ENCODE measurements at places on chromosomes 6 and 20. TPM values are rescaled to one million over a fixed set of nuclear protein-coding genes. Genes with fewer than 3 reads are reported as not detected.

- no peak for DNase-seq
- H3K27me3 ChIP-seq: no peaks in the 10 kb centered on the region
- H3K4me3 ChIP-seq: no peak overlapping the region
- no peak overlapping the region for H3K27ac ChIP-seq
- no peaks in the 10 kb centered on the region for H3K36me3 ChIP-seq
Measured at GRCh38 chr6:139825935-139826374, 451.5 kb upstream of the CITED2 start.

The SH3BGRL2 gene
- total RNA-seq: 170 TPM

DNA sequence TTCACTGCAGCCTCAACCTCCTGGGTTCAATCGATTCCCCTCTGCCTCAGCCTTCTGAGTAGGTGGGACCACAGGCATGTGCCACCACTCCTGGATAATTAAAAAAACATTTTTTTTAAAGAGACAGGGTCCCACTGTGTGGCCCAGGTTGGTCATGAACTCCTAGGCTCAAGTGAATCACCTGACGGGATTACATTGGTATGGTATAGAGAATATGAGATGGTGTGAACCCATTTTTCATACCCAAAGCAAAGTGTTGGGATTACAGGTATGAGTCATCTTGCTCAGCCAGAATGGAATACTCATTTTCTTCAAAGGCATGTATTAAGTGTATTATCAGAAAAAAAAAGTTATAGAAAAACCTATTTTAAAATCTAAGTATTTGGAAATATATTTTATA lies 114.2 kb downstream of the AHI1 start:
- H3K36me3 ChIP-seq: no peaks in the 10 kb centered on the region
- no peak overlapping the region for H3K4me3 ChIP-seq
- no peaks in the 10 kb centered on the region for H3K4me1 ChIP-seq
- no peak overlapping the region for H3K27ac ChIP-seq
- no peak for DNase-seq

- no peaks in the 10 kb centered on the region for H3K36me3 ChIP-seq
- H3K27ac ChIP-seq: no peak overlapping the region
- no peak for DNase-seq
- no peaks in the 10 kb centered on the region for H3K27me3 ChIP-seq
- no peak overlapping the region for H3K4me3 ChIP-seq
Measured at GRCh38 chr6:26452631-26453235, 5.0 kb upstream of the BTN2A1 start.

DNA sequence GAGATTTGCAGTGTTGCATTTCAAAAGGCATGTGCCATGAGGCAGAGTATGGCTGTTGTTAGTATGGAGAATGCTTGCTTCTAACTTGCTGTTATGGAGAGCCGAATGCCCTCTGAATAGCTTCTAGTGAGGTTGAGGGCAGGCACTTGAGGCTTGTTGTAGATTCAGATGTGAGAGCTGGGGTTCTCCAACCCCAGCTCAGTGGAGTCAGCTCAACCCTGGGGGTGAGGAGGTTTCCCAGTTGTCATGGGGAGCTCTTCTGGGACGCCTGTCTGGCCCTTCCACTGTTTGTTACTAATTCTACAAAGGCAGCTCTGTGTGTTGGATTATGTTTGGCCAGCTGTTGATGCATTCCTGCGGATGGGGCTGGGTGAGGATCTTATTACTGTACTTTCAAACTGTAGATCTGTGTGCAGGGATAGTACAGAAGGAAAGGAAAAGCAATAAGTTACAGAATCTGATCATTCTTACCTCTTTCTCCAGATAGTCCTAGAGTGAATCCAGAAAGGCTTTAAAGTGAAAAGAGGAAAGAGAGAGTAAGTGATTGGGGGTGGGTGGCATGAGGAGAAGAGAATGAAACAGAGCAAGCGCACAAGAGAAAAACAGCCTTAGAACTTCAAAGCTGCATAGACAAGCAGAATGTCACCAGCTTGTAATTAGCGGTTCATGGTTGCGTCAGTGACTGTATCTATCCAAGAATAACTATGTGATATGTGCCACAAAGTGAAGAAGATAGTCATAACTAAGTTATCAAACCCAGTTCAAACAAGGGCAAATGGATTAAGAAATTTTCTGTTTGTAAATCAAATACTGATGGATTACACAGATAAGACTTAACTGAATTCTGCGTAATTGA lies 148.7 kb downstream of the PRL start:
- no peak overlapping the region for H3K27ac ChIP-seq
- DNase-seq: peak; percentile 9
- no peak overlapping the region for H3K4me3 ChIP-seq
- H3K36me3 ChIP-seq: no peaks in the 10 kb centered on the region
- no peaks in the 10 kb centered on the region for H3K27me3 ChIP-seq

The AIF1 gene
- total RNA-seq: 13.9 TPM

DNA sequence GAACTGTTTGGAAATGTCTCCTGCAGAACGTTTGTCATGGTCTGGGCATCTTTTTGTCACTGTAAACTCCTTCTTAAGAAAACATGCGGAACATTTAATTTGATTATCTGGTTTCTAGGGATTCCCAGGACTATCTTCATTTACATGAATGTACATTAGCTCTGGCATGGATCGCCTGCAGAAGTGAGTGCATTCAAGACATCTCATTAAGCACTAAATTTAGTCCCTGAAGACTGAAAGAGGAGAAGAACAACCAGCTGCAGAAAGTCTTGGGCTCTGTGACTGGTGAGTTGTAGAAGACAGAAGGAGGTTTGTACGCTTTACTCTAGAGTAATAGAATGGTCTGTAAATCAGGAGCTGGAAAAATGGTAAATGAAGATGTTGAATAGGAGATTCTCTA lies 540.7 kb downstream of the BCKDHB start:
- H3K36me3 ChIP-seq: no peaks in the 10 kb centered on the region
- no peak overlapping the region for H3K27ac ChIP-seq
- no peak for DNase-seq
- no peaks in the 10 kb centered on the region for H3K4me1 ChIP-seq

Measured in thyroid gland (tissue), 4 donors.